ENCODE measurements at places on chromosomes 13 and 19. TPM values are rescaled to one million over a fixed set of nuclear protein-coding genes. Genes with fewer than 3 reads are reported as not detected.

GRCh38 chr13:63408331-63409189, 1992.9 kb upstream of the PCDH20 start:
- no peak for DNase-seq
- H3K36me3 ChIP-seq: no peaks in the 10 kb centered on the region
- no peak overlapping the region for H3K27ac ChIP-seq
- no peaks in the 10 kb centered on the region for H3K4me1 ChIP-seq

- no peak overlapping the region for H3K4me3 ChIP-seq
- no peaks in the 10 kb centered on the region for H3K36me3 ChIP-seq
- H3K27ac ChIP-seq: no peak overlapping the region
- DNase-seq: no peak
- peaks cover 10% of the 10 kb centered on the region for H3K4me1 ChIP-seq
- H3K27me3 ChIP-seq: no peaks in the 10 kb centered on the region
Measured at GRCh38 chr19:40571831-40572495, 4.7 kb upstream of the SHKBP1 start.

- no peaks in the 10 kb centered on the region for H3K4me1 ChIP-seq
- no peaks in the 10 kb centered on the region for H3K27me3 ChIP-seq
- H3K36me3 ChIP-seq: no peaks in the 10 kb centered on the region
- H3K27ac ChIP-seq: no peak within 1 kb of the TSS
- DNase-seq: no peak
Measured at GRCh38 chr19:51034704-51035103, at the start of gene KLK12. Gene KLK12 (minus strand): TSS chr19:51035002. CDS start chr19:51034621, 381 bp downstream.

DNA sequence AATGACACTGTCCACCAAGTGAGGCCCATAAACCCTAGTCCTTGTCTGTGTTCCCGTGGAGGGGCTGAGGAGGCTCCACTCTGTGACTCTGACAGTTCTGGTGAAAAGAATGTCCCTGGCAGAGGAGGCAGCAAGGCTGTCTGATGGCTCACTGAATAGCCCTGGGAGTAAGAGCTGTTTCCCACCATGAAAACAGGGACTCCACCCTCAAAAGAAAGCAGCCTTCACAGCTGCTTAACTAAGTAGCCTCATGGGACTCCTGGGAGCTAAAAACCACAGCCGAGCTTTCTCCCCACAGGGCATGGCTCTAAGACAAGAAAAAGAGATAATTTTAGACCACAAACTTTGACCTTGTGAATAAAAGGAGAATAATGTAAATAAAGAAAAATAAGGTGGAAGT, 135.1 kb upstream of the FRY start:
- H3K4me1 ChIP-seq: no peaks in the 10 kb centered on the region
- no peak overlapping the region for H3K4me3 ChIP-seq
- no peak overlapping the region for H3K27ac ChIP-seq
- no peaks in the 10 kb centered on the region for H3K36me3 ChIP-seq
- no peaks in the 10 kb centered on the region for H3K27me3 ChIP-seq

DNA sequence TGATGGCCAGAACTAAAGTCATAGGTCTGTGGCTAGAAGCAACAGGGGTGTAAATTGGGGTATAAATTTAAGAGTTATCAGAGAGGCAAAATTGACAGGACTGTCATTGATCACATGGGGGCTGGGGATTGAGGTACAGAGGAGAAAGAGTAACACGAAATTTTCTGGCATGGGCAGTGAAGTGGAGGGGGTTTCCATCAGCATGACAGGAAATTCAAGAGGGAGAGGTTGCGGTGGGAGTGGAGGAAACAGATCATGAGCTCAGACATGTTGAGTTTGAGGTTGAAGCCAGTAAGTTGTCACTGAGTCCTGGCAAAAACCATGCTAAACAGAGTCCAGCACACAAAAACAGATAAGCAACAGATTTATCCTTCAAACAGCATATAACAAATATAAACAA, 192.1 kb upstream of the TSC22D1 start:
- no peaks in the 10 kb centered on the region for H3K4me1 ChIP-seq
- H3K4me3 ChIP-seq: no peak overlapping the region
- DNase-seq: no peak
- no peaks in the 10 kb centered on the region for H3K36me3 ChIP-seq
- H3K27ac ChIP-seq: no peak overlapping the region

GRCh38 chr19:14577885-14578427, 4.9 kb upstream of the CLEC17A start:
- H3K4me3 ChIP-seq: no peak overlapping the region
- H3K36me3 ChIP-seq: no peaks in the 10 kb centered on the region
- H3K27me3 ChIP-seq: no peaks in the 10 kb centered on the region
- no peaks in the 10 kb centered on the region for H3K4me1 ChIP-seq
- no peak for DNase-seq

- H3K36me3 ChIP-seq: no peaks in the 10 kb centered on the region
- H3K27ac ChIP-seq: no peak overlapping the region
- no peak overlapping the region for H3K4me3 ChIP-seq
- no peaks in the 10 kb centered on the region for H3K4me1 ChIP-seq
- peaks cover 6% of the 10 kb centered on the region for H3K27me3 ChIP-seq
- no peak for DNase-seq
Measured at GRCh38 chr13:110194451-110194850, 112.5 kb downstream of the COL4A1 start.

DNA sequence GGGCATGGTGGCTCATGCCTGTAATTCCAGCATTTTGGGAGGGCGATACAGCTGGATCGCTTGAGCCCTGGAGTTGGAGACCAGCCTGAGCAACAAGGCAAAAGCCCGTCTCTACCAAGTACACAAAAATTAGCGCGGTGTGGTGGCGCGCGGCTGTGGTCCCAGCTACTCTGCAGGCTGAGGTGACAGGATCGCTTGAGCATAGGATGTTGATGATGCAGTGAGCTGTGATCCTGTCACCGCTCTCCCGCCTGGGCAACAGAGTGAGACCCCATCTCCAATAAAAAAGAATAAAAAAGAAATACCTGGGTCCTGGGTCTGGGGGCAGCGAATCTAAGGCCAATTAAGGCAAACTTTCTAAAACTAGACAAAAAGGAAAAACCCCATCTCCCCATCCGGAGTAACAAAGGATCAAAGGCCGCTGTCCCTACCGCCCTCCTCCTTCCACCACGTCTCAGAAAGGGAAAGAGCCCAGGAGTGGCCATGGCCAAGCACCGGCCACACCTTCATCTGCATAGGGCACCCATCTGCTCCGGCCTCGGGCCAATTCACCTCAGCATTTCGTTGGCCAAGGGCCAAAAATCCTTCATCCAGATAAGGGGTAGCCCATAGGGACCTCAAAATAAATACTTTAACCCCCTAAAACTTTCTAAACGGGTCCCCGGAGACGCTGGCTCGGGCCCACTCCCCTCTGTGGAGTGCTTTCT, 851 bp downstream of the ZNF320 start:
- H3K4me3 ChIP-seq: peak overlapping the region; percentile 3
- no peaks in the 10 kb centered on the region for H3K27me3 ChIP-seq
- no peak for DNase-seq
- H3K4me1 ChIP-seq: no peaks in the 10 kb centered on the region
- no peaks in the 10 kb centered on the region for H3K36me3 ChIP-seq
- peak overlapping the region; percentile 31 for H3K27ac ChIP-seq

DNA sequence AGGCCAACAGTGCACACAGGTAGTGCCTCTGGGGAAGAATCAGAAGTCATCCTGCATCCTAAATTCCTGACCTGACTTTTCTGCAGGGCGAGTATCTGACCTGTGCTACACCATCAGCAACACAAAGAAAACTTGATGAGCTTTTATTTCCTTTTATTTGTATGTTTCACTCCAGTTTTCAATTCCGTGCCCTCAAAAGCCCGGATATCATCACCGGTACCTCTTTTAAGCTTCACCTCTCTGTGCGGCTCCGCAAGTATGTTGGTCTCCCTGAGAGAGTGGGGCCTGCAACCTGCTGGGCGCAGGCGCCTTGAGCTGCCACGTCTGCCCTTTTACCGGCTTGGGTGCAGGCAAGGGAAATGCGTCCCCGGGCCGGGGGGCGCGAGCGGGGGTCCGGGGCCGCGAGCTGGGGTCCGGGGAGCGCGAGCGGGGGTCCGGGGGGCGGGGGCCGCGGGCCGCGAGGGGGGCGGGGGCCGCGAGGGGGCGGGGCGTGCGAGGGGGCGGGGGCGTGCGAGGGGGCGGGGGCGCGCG, 4.3 kb upstream of the DUXA start:
- H3K4me3 ChIP-seq: no peak overlapping the region
- H3K27me3 ChIP-seq: no peaks in the 10 kb centered on the region
- no peak overlapping the region for H3K27ac ChIP-seq
- H3K4me1 ChIP-seq: no peaks in the 10 kb centered on the region
- no peaks in the 10 kb centered on the region for H3K36me3 ChIP-seq

GRCh38 chr13:42393573-42394360, 121.8 kb downstream of the AKAP11 start:
- H3K36me3 ChIP-seq: no peaks in the 10 kb centered on the region
- no peaks in the 10 kb centered on the region for H3K27me3 ChIP-seq

DNA sequence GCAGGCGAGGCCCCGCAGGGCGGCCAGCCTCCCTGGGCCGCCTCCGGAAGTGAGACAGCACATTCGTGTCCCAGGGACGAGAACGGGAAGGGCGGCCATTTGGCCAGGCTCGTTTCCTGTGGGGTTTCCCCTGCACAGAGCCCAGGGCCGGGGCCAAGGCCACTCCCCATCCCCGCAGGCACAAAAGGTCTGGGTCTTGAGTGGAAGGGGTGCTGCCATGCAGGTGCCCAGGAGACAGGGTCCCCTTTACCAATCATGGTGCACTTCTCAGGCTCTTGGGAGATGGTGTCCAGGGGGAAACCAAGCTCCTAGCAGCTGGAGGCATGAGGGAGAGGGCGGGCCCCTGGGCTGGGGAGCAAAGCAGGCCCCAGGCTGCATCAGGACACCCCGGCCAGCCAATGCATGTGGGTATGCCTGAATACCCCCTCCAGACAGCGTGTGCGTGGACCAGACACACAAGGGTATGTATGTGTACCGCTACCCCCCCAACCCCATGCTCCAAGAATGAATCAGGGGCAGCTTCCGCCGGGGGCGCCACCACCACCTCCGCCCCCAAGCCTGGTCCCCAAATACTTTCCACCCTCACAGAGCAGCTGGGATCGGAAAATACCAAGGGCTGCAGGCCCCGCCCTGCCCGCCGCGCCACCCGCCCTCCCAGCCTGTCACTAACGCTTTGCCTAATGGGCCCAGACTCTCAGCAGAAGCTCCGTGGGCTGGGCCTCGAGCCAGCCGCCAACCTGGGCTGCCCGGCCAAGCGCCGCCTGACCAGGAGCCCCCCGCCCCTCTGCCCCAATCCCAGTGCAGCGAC, 37.6 kb upstream of the NANOS3 start:
- no peaks in the 10 kb centered on the region for H3K27me3 ChIP-seq
- H3K36me3 ChIP-seq: no peaks in the 10 kb centered on the region
- peak overlapping the region; percentile 94 for H3K27ac ChIP-seq
- peak; percentile 78 for DNase-seq
- no peak overlapping the region for H3K4me3 ChIP-seq
- peaks cover 6% of the 10 kb centered on the region for H3K4me1 ChIP-seq

- no peaks in the 10 kb centered on the region for H3K27me3 ChIP-seq
- H3K36me3 ChIP-seq: no peaks in the 10 kb centered on the region
- DNase-seq: no peak
- H3K4me3 ChIP-seq: no peak overlapping the region
Measured at GRCh38 chr19:934197-934840, 8.5 kb downstream of the ARID3A start.

- H3K27ac ChIP-seq: no peak overlapping the region
- no peaks in the 10 kb centered on the region for H3K4me1 ChIP-seq
- no peak for DNase-seq
- no peak overlapping the region for H3K4me3 ChIP-seq
Measured at GRCh38 chr19:56261145-56261544, 11.4 kb upstream of the EDDM13 start.

GRCh38 chr13:110712081-110712848, 1.2 kb upstream of the ING1 start:
- H3K4me1 ChIP-seq: peaks cover 5% of the 10 kb centered on the region
- no peaks in the 10 kb centered on the region for H3K27me3 ChIP-seq
- peak overlapping the region; percentile 100 for H3K27ac ChIP-seq
- no peaks in the 10 kb centered on the region for H3K36me3 ChIP-seq
- H3K4me3 ChIP-seq: peak overlapping the region; percentile 96

DNA sequence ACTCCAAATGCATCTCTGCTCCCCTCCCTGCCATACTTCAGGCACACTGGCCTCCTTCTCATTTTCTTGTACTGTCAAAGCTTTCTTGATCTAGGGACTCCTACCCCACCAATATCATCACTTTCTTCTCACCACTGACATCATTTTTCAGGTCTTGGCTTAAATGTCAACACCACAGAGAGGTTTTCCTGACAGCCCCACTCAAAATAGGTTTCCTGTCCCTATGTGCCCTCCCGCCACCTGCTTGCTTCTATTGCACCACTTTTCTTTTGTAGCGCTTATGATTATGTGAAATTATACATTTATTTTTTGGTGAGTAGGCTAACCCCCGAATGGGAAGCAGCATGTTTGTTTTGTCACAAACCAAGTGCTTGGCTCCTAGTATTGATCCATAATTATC, 164.6 kb downstream of the NDFIP2 start:
- no peaks in the 10 kb centered on the region for H3K27me3 ChIP-seq
- H3K27ac ChIP-seq: no peak overlapping the region
- no peaks in the 10 kb centered on the region for H3K4me1 ChIP-seq
- H3K4me3 ChIP-seq: no peak overlapping the region
- H3K36me3 ChIP-seq: no peaks in the 10 kb centered on the region
- no peak for DNase-seq

DNA sequence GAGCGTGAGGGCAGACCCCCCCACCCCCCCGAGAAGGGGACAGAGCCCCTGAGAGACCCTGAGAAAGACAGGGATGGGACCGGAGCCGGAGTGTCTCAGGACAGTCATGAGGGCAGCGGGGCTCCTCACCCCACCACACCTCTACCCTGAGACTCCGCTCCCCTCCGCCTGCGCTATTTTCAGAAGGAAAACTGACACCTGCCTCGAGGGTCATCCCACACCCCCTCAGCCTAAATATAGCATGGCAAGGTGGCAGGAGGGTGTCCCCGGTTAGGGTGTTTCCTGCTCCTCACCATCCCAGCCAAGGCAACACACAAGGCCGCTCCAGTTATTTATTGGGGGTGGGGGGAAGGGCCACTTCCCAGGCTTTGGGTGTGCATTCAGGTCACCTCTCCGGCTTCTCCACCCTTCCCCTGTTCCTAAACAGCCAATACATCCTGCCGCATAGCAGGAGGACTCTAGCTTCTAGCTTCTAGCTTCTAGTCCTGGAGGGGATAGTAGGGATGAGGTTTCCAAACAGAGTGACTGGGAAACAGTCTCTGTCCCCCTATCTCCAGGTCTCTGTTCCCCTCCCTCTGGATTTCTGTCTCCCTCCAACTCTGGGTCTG, 1.4 kb upstream of the NTF4 start:
- no peaks in the 10 kb centered on the region for H3K27me3 ChIP-seq
- no peaks in the 10 kb centered on the region for H3K4me1 ChIP-seq
- H3K36me3 ChIP-seq: no peaks in the 10 kb centered on the region
- H3K27ac ChIP-seq: no peak overlapping the region
- H3K4me3 ChIP-seq: no peak overlapping the region

GRCh38 chr13:84399320-84400085, 517.2 kb upstream of the SLITRK1 start:
- no peaks in the 10 kb centered on the region for H3K4me1 ChIP-seq
- H3K36me3 ChIP-seq: no peaks in the 10 kb centered on the region
- no peaks in the 10 kb centered on the region for H3K27me3 ChIP-seq
- no peak for DNase-seq
- no peak overlapping the region for H3K4me3 ChIP-seq
- no peak overlapping the region for H3K27ac ChIP-seq

GRCh38 chr13:35912841-35913240, 218.3 kb downstream of the DCLK1 start:
- no peak overlapping the region for H3K4me3 ChIP-seq
- peaks cover 1% of the 10 kb centered on the region for H3K4me1 ChIP-seq
- no peaks in the 10 kb centered on the region for H3K27me3 ChIP-seq
- no peak overlapping the region for H3K27ac ChIP-seq

GRCh38 chr19:30128211-30128610, 186.2 kb downstream of the URI1 start:
- DNase-seq: no peak
- H3K27ac ChIP-seq: no peak overlapping the region

Gene RNASEH2B
- 7.8 TPM for polyA plus RNA-seq

Gene KLF1
- polyA plus RNA-seq: not detected

Gene FCHO1
- 0.69 TPM for polyA plus RNA-seq

Gene PRDX2
- 265 TPM for polyA plus RNA-seq

Gene BIVM
- polyA plus RNA-seq: 7.4 TPM

Gene CGB1
- polyA plus RNA-seq: not detected
